ENCODE measurements at places on chromosomes 7 and 10.

DNA sequence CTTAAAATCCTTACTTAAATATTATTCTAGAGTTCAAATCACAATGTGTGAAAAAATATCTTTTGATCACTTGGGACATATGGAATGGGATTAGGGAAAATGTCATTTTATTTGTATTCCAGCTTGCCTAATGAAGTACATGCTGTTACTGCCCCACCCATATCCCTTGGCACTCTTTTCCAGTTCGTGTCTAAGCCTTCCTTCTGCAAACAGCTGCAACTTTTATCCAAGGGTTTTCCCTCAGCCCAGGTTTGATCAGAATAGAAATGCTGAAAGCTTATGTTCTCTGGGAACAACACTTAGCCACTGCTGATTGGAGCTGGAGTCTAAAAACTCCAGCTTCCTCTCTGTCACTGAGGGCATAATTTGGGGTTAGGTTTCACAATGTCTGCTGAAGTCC, 214.1 kb upstream of the FAM3C start:
- no peak for DNase-seq

DNA sequence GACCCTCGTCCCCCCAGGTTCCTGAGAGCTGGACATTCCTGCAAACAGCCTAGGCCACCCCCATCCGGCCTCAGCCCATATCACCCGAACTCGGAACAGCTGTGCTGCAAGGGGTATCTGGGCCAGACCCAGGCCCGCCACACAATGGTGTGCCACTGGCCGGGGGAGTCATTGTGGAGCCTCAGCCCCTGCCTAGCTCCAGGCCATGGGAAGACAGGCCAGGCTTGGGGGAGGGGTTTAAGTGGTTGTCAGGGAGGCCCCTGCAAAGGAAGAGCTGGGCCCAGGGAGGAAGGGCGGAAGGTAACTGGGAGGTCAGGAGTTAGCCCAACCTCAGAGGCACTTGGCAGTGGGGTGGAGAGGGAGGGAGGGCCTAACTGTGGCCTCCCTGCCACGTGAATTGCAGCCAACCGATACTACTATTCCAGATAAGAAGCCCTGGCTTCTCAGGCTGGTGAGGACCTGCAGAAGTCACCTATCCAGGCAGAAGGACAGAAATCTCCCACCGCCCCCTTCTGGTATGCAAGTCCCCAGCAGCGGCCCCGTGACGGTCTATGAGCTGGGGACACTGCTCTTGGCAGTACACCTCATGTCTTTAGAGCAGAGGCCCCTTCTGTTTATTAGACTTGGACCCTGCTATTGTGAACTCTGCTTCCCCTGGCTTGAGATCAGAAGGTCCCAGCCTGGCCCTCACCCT, 26.8 kb downstream of the VSIR start:
- no peak for DNase-seq

DNA sequence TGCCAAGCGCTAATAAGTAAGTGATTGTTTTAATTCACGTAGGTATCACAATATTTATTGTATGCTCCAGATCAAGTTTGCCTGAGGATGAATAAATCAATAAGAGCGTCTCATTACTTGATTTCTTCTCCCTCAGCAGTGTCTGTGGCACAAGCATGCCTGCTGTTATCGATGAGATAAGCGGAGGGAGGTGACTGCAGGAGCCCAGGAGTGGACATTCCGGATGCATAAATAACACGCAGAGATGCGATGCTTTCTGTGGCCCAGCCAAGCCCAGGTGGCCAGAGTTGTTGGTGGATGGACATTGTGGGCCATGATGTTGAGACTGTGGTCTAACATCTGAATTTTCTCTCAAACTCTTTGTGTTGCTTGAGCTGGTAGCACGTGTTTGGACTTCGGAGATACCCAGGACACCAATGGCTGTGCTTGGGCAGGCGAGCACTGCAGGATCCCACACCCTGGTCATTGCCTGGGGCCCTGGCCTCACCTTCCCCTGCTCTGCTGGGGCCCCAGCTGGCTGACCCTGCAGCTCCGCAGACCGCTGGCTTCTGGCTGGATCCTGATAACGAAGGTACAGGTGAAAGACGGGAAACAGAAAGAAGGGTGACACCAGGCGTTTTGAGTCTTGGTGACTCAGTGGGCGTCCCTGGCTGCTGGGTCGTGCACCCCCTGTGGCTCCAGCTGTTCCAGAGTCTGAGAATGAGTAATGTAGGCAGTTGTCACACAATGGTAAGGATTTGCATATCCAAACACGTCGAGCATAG, 31.2 kb upstream of the MNX1 start:
- DNase-seq = no peak

DNA sequence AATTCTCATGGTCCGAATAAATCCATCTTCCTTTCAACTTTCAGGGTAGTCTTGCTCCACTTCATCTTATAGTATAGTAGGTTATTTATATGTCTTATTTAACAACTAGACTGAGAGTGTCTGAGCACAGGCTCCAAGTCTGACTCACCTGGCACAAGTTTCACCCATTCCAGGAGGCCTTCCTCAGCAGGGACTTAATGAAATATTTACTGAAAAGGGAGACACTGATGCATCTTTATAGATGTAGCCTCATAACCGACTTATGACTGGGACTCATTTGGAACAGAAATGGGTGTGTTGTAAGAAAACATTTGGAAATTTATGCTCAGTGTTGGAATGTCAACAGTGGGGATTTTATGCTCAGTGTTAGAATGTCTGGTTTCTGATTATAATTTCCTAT, 59.9 kb downstream of the CH25H start:
- no peak for DNase-seq

- DNase-seq = no peak
These were observed 63.7 kb downstream of the PRKG1 start for GRCh38 chr10:51137756-51138529.

- no peak for DNase-seq
These were observed 86.6 kb downstream of the ADARB2 start for GRCh38 chr10:1650542-1651269.

GRCh38 chr7:121761399-121761798, 111.6 kb upstream of the PTPRZ1 start:
- DNase-seq = no peak

- no peak for DNase-seq
These were observed 62.0 kb downstream of the AKR1D1 start for GRCh38 chr7:138138244-138138643.

- no peak for DNase-seq
These were observed 17.0 kb upstream of the BAG3 start for GRCh38 chr10:119634219-119634544.

GRCh38 chr10:20494474-20494873, 402.6 kb downstream of the NEBL start:
- DNase-seq = no peak

GRCh38 chr7:80372415-80372814, 139.4 kb downstream of the GNAT3 start:
- no peak for DNase-seq

GRCh38 chr7:1698201-1698600, 28.1 kb downstream of the ELFN1 start:
- no peak for DNase-seq

- no peak for DNase-seq
These were observed 8.0 kb upstream of the PWWP2B start for GRCh38 chr10:132388891-132389432.

DNA sequence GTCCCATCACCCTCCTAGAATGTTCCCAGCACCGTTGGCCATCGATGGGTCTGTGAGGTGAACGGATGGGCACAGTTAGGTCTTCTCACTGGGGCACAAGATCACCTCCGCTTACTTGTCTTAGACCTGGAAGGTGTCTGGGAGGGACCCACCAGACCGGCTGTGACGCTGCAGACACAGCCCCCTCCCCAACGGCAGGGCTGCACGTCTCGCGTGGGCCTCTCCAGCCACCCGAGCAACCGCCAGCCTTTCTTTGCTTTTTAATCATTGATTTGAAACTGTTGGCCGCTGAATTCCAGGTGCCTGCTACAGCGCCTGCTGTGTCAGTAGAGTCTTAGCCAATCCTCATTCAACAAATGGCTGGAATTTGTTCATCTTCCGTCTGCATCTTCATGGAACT, 90.4 kb downstream of the DYNC2I1 start:
- DNase-seq = no peak

Data from NCI-H1105 treated with DMSO at 0.1 percent for 48 hours (cell line).